ENCODE measurements at places on chromosomes 11 and 22.

DNA sequence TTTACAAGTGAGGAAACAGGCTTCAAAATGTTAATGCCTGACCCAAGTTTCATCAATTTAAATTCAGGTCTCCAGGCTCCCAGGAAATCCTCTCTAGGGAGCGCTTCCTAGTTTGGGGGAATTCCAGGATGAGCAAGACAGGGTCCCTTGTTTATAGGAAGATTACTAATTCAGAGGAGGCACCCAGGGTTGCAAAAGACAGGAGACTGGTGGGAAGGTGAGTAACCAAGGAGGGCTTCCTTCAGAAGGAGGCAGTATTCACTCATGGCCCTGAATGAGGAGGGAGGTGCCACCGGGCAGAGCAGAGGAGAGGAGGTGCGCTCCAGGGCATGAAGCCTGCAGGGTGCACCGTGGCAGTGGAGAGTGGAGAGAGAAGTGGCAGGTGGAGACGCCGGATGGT, 1.6 kb downstream of the TMEM132A start:
- no peak for DNase-seq

DNA sequence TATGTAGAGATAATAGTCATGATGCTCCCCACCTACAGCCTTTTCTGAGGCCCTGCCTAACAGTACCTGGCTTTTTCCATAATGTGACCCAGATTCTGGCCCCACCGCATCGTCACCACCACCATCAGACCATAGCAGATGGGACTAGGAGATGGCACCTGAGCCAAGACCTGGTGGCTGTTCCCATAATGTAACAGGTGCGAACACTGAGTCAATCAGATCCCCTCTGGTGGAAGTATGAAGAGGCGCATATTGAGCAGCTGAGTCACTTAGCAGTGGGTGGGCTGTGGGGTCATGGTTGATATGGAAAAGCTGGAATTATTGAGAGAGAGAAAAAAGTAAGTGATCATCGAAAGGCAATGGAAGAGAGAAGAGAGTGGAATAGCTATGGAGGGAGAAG, 578.0 kb upstream of the CADM1 start:
- DNase-seq = no peak

DNA sequence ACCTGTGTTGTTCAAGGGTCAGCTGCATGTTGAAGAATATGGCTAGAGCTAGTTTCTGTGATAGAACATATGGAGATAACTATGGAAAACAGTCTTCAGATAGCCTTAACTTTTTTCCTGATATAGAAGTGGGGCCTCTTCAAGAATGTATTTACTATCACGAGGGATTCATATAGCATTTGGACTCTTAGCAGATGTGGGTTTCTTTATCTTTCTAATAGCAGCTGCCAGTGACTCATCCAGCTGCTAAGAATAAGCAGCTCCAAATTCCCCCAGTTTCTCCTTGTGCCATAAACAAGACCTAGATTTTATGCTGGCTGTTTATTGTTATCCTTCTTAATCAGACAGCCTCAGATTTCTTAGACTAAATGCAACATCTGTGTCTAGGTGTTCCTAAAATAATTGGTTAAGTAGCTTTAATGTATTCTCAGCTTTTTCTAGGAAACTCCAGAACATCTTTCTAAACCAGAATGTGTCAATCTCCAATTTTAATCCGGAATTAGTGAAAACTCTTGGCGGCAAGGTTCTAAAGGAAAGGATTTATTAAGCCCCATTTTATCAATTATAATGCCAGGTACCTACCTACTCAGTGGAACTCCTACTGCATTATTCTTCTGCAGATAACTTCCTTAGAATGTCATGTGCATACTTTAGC, 119.8 kb downstream of the CSTPP1 start:
- no peak for DNase-seq

- no peak for DNase-seq
These were observed 12.3 kb downstream of the PDGFD start for GRCh38 chr11:104151404-104152204.

GRCh38 chr11:83054904-83055380, 16.8 kb downstream of the RAB30 start:
- no peak for DNase-seq

DNA sequence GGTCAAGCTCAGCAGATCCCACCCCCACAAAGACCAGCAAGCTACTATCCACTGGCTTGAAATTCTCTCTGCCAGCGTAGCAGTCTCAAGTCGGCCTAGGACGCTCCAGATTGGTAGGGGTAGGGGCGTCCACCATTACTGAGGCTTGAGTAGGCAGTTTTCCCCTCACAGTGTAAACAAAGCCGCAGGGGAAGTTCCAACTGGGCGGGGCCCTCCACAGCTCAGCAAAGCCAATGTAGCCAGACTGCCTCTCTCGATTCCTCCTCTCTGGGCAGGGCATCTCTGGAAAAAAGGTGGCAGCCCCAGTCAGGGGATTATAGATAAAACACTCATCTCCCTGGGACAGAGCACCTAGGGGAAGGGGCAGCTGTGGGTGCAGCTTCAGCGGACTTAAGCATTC, 1064.9 kb upstream of the TENM4 start:
- no peak for DNase-seq

- DNase-seq = no peak
These were observed 450.0 kb downstream of the MIAT start for GRCh38 chr22:27107386-27107785.

GRCh38 chr11:132278801-132279574, 908.6 kb downstream of the NTM start:
- DNase-seq = no peak

DNA sequence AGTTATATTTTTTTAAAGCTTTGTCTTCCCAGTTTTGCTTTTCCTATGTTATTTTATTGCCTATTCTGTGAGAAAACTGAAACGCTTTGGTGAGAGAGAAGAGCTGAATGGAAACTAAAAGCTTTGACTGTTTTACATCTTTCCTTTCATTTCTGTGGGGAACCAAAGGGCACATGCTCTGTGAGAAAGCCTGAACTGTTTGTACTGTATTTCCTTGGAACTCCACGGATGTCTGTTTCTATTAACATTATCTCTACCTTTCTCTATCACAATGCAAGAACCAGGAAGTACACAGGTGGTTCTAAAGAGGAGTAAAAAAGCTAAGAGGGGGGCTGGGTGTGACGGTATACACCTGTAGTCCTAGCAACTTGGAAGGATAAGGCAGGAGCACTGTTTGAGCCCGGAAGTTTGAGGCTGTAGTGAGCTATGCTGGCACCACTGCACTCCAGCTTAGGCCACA, 43.8 kb downstream of the CELF1 start:
- DNase-seq = no peak
